T-cell (primary cell): ENCODE measurements at places on chromosomes 13 and 19.

DNA sequence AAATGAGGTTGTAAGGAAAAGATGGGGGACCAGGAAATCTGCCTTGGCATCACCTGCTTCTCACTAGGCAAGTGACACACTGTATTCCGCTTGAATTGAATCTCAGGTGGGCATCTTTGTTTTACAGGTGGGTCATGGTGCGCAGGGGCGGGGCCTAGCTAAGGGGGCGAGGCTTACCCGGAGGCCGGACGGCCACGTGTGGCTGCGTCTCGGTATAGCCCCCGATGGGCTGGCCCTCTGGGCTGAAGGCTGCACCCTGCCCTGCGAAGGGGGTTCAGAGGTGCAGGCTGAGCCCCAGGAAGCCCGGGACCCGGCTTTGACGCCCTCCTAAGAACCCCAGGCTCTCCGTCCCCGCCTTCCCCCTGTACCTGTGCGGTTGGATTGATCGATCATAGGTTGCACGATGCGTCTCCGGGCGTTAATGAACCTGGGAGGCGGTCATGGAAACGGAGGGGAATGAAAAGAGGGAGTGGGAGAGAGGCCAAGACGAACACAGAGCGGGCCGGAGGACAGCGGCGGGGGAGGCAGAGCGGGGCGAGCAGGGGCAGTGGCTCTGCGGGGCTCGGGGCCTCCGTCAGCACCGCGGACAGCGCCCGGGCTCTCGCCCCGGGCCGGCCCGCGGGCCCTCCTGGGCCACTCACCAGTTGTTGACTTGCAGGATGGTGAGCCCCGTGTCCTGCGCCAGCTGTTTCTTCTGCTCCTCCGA lies 12.5 kb downstream of the MEIS3 start:
- no peak for DNase-seq

DNA sequence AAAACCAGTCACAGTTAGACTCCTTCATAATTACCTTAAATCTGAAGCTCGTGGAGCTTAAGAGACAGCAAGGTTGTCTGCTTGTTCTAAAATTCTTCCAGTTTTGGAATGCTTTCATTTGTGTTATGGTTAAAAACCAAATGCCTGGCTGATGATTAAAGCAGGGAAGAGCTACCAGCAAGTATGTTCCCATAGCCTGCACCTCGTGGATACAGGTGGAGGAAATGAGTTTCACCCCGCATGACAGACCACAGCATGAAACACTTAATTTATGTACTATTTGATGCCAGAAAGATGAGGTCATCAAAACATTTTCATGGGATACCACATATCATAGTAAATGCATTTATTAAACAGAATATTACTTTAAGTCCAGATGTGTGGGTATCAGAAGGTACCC lies 416 bp upstream of the DOCK9 start:
- no peak for DNase-seq

DNA sequence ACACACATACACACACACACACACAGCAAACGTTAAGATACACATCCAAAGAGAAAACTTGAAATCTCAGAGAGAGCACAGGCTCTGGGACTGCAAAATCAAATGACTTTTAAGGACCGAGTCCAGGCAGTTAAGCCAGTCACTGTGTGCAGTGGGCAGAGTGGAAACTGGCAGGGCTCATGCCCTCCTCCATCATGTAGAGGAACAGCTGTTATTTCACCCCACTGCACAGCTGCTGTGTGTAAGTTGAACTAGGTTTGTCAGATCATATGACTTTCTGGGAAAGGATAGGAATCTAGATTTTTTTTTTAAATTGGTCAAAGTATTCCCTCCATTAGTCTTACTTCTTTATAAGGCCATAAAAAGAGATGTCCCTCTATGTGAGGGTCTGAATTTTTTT lies 1002.1 kb downstream of the UQCRFS1 start:
- no peak for DNase-seq

GRCh38 chr19:48511800-48512503 lies at the start of gene LMTK3:
LMTK3 (minus strand) TSS chr19:48511835; CDS start chr19:48511576, 259 bp downstream.
- peak; percentile 79 for DNase-seq

DNA sequence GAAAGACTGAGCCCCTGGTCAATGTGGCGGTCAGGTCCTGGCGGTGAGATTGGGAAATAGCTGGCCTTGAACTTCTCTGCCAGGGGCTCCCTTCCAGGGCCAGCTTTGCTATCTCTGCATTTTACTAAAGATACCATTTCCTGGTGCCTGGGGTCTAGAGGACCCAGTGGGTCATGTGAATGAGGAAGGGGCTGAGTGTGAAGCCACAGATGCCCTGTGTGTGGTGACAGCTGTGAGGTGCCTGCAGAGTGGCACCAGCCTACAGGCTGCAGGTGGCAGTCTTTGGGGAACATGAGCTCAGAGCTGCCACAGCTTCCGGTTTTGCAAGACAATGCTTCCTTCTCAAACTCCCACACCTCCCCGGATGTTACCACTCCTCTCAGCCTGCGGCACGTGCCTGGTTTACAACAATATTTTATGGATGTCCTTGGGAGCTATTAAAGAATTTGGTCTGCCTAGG lies 5.2 kb upstream of the MLNR start:
- peak; percentile 52 for DNase-seq

DNA sequence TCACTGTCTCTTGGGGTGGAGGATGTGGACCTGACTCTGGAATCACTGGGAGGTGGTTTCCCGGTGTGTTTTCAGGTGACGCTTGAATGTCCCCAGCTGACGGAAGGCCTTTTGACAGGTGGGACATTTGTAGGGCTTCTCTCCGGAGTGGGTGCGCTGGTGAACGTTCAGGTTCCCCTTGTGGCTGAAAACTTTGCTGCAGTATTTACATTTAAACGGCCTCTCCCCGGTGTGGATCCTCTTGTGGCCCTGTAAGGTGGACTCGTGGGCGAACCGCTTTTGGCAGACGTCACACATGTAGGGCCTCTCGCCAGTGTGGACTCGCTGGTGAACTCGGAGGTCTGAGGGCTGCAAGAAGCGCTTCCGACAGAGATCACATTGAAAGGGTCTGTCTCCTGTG lies 7.8 kb downstream of the ZSCAN5B start:
- DNase-seq, result no peak

- no peak for DNase-seq
These were observed 3.0 kb upstream of the CCNP start for GRCh38 chr19:40229484-40229883.

- no peak for DNase-seq
These were observed 12.6 kb upstream of the MAB21L1 start for GRCh38 chr13:35489050-35489449.

DNA sequence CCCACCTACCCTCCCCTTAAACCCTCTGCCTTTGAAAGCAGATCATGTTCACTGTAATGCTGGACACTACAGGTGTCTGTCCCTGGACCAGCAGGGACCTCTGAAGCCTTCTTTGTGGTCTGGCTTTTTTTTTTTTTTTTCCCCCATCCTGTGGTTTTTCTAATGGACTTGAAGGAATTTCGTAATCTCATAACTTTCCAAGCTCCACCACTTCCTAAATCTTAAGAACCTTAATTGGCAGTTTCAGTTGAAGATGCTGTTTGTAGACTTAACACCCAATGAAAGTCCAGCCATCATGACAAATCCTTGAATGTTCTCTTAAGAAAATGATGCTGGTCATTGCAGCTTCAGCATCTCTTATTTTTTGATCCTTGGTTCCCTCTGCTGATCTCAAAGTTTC lies 45.0 kb upstream of the LRCH1 start:
- DNase-seq, result no peak

GRCh38 chr19:36876993-36877938 lies 26.6 kb downstream of the ZNF345 start:
- DNase-seq, result no peak
